ENCODE measurements at places on chromosomes 3 and 15. TPM values are rescaled to one million over a fixed set of nuclear protein-coding genes. Genes with fewer than 3 reads are reported as not detected.

- no peak for DNase-seq
Measured at GRCh38 chr3:42224658-42225421, 41.1 kb downstream of the CCK start.

DNA sequence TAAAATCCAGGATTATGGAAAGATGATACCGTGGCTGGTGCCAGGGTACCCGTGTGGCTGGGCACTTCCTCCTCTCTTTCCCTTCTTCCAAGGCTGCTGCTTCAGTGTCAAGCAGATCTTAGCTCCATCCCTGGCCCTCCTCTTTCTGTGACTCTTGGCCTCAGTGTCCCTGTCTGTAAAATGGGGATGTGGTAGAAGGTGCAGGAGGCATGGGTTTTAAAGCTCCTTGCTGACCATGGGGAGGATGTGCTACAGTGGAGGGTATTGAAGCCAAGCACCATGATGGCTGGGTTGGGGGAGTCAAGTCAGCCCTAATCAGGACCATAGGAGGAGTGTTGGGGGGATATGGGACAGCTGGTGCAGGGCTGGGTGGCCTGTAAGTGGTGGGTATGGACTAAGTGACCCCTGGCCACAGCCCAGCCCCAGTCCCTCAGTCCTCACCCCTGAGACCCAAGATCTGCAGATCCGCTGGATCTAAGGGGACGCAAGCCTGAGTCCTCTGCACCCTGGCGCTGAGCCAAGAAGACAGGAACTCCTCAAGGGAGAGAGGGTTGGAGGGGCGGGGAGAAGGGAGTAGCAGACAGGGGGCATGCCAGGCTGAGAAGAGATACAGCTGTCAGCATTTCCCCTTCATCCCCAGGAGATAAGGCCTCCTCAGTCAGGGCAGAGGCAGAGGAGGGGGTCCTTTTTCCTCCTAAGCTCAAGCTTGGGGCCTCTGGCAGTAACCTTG, 12.0 kb downstream of the PTH1R start:
- DNase-seq: no peak

DNA sequence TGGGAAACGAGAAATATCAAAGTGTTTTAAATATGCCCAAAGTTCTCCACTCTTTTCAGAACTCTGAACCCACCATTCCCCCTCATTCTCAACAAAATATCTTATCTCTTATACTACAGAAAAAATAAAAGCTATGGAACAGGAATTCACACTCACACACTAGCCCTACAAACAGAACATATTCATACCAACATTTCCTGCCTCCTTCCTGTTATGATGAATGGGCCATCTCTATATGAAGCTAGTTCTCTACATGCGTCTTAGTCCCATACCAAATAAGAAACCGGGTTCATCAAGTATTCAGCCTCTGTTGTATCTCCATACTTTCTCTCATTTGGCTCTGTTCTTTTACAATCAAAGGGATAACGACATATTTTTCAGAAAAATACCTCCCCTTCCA, 72.6 kb downstream of the PLSCR2 start:
- no peak for DNase-seq

Gene FMN1
- total RNA-seq: 2.3 TPM

GRCh38 chr15:59879506-59880265, 124.4 kb upstream of the FOXB1 start:
- DNase-seq: peak; percentile 5

GRCh38 chr3:57943525-57944495, 64.4 kb upstream of the FLNB start:
- DNase-seq: no peak

- no peak for DNase-seq
Measured at GRCh38 chr3:108301695-108302404, 5.5 kb downstream of the HHLA2 start.
